NCI-H187 (cell line): ENCODE measurements at places on chromosomes 2 and 18.

GRCh38 chr2:159484532-159484931 lies 131.8 kb downstream of the BAZ2B start:
- DNase-seq, result no peak

- DNase-seq, result no peak
These were observed 6.7 kb downstream of the TUBB6 start for GRCh38 chr18:12314591-12315305.

GRCh38 chr2:110099471-110100225 lies 16.0 kb downstream of the MALL start:
- DNase-seq, result no peak

- DNase-seq, result no peak
These were observed 57.1 kb downstream of the FBLN7 start for GRCh38 chr2:112195167-112195766.

- no peak for DNase-seq
These were observed 100.2 kb downstream of the TNS1 start for GRCh38 chr2:217902379-217903141.

GRCh38 chr2:206158563-206159345 lies 490 bp downstream of the NDUFS1 start:
- DNase-seq, result no peak

DNA sequence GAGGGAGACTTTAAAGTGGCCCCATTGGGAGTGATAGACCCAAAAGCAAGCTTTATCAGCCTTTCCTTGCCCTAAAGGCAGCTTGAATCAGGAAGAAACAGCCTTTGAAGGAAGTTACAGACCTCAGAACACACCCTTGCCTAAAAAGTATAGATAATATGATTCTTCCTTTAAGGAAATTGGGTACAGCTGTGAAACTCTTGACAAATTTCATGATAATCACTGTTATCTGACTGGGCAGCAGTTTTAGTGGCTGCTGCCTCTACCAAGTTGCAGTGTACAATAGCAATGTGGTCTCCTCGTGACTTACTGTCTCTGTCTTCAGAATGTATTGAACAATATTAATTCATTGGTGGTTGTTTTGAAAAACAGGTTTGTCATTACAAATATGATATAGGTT lies 16.7 kb downstream of the HOXD1 start:
- DNase-seq, result no peak

DNA sequence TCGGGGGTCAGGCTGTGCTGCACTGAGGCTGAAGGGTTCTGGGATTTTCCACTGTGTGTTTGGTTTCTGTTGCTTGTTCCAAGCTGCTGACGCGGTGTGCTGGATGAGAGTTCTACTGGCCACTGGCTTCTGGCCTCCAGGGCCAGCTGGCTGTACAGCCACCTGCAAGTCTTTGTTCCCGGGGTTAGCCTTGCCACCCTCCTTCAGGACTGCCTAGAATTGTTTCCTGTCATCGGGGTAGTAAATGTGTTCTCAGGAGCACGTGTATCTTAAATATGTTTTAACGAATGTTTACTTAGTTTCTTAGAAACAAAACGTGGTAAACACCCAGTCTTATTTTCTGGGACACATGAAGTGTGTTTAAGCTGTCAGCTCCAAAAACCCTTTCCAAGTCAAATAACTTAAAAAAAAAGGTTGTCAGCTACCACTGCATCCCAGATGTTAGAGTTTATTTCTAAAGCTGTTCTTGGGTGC lies 231.2 kb downstream of the AGAP1 start:
- DNase-seq, result no peak

- DNase-seq, result no peak
These were observed 8.1 kb downstream of the MBP start for GRCh38 chr18:77124452-77124922.

- DNase-seq, result no peak
These were observed 25.8 kb downstream of the CREG2 start for GRCh38 chr2:101361522-101361921.

- no peak for DNase-seq
These were observed 8.9 kb upstream of the TMEM185B start for GRCh38 chr2:120231974-120232635.
